Foreskin keratinocyte (primary cell): ENCODE measurements at places on chromosomes 13 and 19. TPM values are rescaled to one million over a fixed set of nuclear protein-coding genes. Genes with fewer than 3 reads are reported as not detected.

ZNF134 gene
- 13.2 and 14.9 TPM in 2 replicates for total RNA-seq

IRS2 gene
- total RNA-seq = 4.3 and 4.5 TPM in 2 replicates

VSTM2B gene
- not detected in 2 replicates for total RNA-seq

ZNF90 gene
- 6.1 and 7.4 TPM in 2 replicates for total RNA-seq

SHISA7 gene
- not detected in 2 replicates for total RNA-seq

ZNF546 gene
- 1.0 and 1.3 TPM in 2 replicates for total RNA-seq

PEAK3 gene
- total RNA-seq = not detected in 2 replicates

KLK12 gene
- 0.17 TPM in 1 of 2 replicates, not detected in the other for total RNA-seq

ELOF1 gene
- total RNA-seq = 79.1 and 83.8 TPM in 2 replicates

ERVK3-1 gene
- total RNA-seq = 36.1 and 37.2 TPM in 2 replicates

CEACAM3 gene
- total RNA-seq = not detected in 2 replicates

ZNF586 gene
- total RNA-seq = 10.7 and 10.9 TPM in 2 replicates

EID2 gene
- total RNA-seq = 11.6 and 13.5 TPM in 2 replicates

FCAR gene
- total RNA-seq = not detected in 2 replicates
